Amniotic epithelial cell (primary cell): ENCODE measurements at places on chromosomes 1 and 21.

DNA sequence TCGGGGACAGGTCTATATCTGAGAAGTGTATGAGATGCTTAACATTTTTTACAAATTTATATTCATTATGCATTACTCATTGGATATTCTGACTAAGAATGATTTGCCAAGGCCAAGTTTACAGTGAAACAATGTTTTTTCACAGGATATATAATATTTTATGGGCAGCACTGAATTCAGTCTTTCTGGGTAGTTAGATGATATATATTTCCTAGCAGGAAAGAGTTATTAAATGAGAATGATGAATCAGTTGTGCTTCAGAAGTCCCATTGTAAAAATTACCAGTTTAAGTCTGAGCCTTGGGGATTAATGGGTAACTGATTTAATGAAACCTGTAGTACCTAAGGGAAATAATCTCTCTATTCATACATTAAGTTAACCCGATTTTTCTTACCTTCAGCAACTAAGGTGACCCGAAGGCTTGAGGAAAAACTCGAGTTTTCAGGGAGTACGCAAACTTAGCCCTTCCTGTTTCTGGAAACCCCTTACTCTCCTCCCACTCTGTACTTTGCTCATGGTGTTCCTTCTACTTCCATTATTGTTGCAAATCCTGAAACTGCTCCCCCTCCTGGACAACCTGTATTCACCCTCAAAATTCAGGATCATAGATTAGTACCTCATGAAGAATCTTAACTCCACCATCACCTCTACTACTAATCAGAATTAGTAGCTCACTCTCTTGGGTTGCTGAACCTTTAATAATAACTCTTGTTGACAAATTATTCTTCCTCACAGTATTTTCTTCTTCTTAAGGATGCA lies 135.1 kb downstream of the AK5 start:
- peak; percentile 33 for DNase-seq

GRCh38 chr1:217389895-217390294 lies 241.0 kb downstream of the GPATCH2 start:
- DNase-seq = no peak

DNA sequence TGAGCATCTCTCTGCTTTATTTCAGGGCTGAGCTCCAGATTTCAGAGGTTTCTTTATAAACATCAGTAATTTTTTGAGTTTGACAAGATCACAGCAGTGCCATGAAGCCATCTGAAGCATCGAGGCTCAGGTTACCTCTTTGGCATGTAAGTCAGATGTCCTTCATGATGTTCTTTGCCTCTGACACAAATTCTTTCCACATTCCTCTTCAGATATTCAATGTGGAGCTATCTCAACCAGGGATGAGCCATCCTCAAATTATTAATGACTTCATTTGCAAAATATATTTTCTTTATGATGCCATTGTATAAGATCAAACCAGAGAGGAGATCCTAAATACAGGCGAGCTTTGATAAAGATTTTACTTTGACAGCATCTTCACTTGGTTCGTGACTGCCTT lies 256.7 kb downstream of the COL11A1 start:
- DNase-seq = peak; percentile 5

GRCh38 chr1:223437151-223437550 lies 43.9 kb downstream of the CCDC185 start:
- no peak for DNase-seq

GRCh38 chr1:193794239-193794638 lies 607.8 kb upstream of the B3GALT2 start:
- DNase-seq = peak; percentile 17
